ENCODE measurements at places on chromosomes 13 and 19.

- no peak for DNase-seq
Measured at GRCh38 chr13:92941167-92941566, 285.4 kb upstream of the GPC6 start.

- no peak for DNase-seq
Measured at GRCh38 chr13:59531571-59532091, 632.1 kb downstream of the DIAPH3 start.

DNA sequence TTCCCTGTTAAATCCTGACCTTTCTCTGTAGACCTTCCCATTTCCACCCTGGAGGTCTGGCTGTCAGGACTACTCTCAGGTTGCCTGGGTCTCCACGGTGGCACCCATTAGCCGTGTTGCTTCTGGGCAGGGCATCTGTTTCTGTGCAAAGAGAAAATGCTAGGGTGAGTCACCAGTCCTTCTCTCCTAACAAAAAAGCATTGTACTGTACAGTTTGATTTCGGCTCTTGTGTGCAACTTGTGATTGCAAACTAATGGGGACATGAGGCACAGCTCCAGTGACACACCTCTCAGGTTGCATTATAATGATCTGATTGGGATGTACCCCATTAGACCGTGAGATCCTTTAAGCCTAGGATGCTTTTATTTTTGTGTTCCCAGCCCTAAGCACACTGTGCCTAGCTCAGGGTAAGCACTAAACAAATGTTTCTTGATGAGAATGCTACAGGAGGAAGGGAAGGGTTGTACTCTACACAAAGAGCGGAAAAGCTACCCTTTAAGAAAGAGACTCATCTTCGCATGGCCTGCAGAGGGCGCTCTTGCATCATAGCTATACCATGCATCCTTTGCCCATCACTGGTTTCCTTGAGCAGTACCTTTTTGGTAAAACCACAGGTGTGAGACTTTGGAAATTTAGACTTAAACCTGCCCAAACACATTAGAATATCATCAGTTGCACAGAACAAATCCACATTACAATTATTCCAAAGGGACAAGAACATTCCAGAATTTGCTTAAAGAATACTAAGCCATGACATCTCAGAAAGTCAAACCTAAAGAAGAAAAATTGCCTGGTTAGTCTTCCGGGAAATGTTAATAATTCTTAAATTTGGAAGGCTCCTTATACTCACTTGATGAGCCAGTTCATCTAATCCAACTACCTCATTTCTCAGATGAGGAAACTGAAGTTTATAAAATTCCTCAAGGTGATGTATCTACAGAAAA, 20.3 kb upstream of the TRIM13 start:
- DNase-seq, result peak; percentile 76

DNA sequence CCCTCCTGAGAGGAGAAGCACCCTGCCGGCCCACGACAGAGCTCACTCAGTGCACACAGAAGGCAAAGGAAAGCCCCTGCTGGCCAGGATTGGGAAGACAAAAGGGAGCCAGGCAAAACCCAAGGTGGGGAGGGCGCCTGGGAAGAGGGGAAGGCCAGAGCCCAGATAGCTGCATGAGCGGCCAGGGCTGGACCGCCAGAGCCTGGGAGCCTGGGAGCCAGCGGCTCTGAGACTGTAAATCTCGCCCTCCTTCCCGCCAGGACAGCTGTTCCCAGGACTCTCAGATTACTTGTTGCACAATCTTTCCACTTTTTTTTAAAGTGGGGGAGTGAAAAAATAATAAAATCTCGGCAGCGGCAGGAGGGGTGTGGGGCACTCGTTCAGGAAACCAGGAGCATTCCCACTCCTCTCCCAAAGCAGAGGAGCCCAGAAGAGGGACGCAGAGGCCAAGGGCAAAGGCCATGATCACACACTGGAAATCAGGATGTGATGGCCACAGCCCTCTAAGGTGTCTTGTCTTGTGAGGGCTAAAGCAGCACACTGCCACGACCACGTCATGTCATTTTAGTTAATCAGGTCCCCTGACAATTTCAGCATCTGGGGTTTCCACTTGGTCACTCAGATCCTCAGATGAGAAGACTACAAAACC, 19.6 kb upstream of the EPHX3 start:
- no peak for DNase-seq

DNA sequence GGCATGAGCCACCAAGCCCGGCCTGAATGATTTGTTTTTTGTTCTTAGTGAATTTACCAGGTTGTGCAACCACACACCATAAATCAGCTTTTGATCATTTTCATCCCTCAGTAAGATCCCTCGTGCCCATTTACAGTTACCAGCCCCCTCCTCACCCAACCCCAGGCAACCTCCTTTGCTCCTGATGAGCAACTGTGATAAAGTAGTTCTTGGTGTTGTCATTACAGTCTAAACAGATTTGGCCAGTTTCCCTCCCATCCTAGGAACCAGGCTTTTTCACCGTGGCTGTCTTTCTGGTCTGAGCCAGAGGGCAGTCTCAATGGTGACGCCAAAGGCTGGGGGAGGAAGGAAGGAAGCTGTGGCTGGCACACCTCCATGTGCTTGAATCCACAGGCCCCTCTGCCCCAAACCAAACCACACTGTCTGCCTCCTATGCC, 61.2 kb upstream of the WDFY2 start:
- no peak for DNase-seq

DNA sequence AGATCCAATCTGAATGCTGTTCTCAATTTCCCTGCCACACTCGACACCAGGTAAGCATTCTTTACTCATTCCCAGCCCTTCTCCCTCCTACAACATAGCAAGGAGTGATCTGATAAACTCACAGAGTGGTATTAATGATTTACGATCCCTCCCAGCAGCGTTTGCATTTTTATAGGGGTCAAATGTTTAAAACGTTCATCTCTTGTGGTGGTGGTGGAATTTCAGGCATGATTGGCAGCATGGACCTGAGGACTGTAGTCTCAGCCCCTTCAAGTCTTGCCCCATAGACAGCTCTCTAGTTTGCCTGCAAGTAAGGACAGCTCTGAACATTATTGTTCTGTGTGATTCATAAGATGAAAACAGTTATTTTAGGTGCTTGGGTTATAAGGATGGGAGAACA, 565.7 kb downstream of the EFNB2 start:
- no peak for DNase-seq

DNA sequence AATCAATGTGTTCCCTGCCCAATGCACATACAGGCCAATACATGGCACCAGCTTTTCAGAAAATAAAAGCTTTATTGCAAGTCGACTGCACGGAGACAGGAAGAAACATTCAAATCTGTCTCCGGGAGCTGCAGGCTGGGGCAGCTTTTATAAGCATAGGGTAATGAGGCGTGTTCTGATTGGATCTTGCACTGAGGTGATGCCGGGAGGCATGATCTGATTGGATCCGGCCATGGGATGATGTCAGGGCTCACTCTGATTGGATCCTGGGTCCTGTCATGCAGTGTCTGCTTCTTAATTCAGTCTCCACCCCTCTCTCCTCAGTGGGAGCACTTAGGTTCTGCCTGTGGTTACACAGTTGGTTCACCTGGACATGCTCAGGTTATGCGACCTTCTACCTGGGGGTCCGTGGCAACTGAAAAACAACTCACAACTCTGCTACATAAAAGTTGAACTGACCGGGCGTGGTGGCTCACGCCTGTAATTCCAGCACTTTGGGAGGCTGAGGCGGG, 11.8 kb upstream of the FBN3 start:
- peak; percentile 20 for DNase-seq

- peak; percentile 71 for DNase-seq
Measured at GRCh38 chr19:34220472-34221063, 33.8 kb upstream of the GARRE1 start.

DNA sequence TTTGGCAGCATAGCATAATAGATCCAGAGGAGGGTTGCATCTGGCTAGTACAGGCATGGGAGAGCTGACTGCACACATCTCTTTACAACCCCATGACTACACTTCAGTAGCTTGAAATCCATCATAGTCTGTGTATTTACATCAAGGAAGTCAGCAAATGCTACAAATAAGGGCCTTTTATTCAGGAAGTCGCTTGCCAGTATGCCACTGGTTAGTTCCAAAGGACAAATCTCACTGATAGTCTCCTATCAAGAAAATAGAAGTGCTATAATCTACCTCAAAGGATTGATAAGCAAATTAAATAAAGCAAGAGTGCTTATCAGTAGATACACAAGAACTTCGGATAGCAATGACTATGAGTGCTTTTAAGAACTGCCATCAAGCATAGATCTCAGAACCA, 112.7 kb downstream of the KLF12 start:
- no peak for DNase-seq

GRCh38 chr13:113794086-113794485, 35.1 kb downstream of the TMEM255B start:
- DNase-seq, result no peak

GRCh38 chr19:6249296-6249695, 30.5 kb downstream of the MLLT1 start:
- DNase-seq, result no peak

- DNase-seq, result no peak
Measured at GRCh38 chr13:77386880-77387606, 60.1 kb upstream of the MYCBP2 start.

DNA sequence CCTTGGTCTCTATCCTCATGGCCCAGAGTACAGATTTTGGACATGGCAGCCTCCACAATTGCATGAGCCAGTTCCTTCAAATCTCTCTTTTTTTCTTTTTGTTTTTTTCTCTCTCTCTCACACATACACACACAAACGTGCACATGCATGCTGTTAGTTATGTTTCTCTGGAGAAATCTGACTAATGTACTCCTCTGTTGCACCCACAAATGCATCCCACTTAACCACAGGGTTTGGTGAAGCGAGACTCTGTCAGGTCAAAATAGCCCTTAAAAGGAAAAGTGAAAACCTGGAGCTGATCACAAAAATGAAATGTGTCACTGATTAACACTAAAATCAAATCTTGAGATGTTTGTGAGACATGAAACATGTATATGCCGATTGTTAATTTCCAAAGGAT, 374.6 kb upstream of the ARGLU1 start:
- DNase-seq, result no peak

DNA sequence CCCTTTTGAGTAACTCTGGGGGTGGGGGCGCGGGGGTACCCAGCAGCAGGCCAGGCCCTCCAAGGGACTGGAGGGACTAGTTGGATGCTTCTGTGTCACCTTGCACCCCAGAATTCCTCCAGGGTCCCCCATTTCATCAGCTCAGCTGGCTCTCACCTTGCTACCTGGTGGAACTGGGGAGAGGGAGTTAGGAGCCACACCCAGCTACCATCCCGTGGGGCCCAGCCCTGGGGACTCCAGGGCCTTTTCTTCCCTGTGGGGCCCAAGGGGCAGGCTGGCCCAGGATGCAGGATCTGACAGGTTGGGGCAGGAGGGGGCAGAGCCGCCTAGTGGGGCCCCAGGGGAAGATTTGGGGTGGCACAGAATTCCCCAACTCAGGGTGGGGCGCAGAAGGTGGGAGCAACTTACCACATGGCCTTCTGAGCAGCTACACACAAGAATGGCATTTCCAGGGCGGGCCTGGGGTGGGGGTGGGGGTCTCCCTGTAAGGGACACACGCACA, 32.8 kb upstream of the NANOS3 start:
- DNase-seq, result no peak

- peak; percentile 99 for DNase-seq
Measured at GRCh38 chr19:39125554-39126311, at the start of gene PAK4. Gene PAK4, plus strand, starts transcription at chr19:39125786. Its CDS starts 43,768 bp downstream, at chr19:39169554.

GRCh38 chr13:21595546-21595822, 8.5 kb downstream of the MICU2 start:
- DNase-seq, result no peak

GRCh38 chr13:36133950-36134626, 2.9 kb upstream of the DCLK1 start:
- no peak for DNase-seq

Measured in activated CD4-positive, alpha-beta T cell treated with anti-CD3 and anti-CD28 coated beads, Interleukin-2, amount 50 U/mL, for 48 hours (primary cell).